ENCODE measurements at places on chromosomes 5 and 9.

GRCh38 chr9:21993007-21993406 lies 1.2 kb downstream of the CDKN2A start:
- no peak for DNase-seq

DNA sequence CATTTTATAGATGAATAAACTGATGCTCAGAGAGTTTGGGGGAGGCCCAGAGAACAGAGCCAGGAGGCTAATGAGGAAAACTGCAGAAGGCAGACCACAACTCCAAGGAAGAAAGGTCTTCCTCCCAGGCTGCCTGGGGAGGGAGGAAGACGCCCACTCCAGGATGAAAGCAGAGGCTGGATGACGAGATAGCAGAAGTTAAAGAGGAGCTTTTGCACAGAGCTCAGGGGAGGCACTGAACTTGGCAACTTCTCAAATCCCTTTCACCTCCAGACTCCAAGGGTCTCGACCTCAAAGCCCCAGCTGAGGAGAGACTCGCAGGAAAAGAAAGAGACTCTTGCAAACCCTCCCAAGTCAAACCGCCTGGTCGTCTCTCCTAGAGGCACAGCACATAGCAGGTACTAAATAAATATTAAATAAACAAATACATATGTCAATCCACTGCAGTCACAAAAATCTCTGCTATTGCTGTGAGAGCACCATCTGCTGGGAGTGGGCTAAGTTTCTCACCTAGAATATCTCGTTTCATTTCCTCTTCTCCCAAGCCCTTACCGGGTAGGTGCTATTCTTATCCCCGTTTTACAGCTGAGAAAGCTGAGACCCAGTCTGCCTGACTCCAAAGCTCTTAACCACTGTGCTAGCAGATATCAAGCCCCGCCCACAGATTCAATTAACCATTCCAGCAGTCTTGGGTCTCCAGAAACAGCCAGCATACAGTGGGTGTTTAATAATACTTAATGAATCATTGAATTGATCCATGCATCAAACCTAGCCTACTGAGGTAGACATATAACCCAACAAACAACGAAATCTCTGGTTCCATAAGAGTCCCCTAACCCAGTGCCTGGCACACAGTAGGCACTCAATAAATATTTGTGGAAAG lies 97.8 kb upstream of the HAND1 start:
- no peak for DNase-seq

DNA sequence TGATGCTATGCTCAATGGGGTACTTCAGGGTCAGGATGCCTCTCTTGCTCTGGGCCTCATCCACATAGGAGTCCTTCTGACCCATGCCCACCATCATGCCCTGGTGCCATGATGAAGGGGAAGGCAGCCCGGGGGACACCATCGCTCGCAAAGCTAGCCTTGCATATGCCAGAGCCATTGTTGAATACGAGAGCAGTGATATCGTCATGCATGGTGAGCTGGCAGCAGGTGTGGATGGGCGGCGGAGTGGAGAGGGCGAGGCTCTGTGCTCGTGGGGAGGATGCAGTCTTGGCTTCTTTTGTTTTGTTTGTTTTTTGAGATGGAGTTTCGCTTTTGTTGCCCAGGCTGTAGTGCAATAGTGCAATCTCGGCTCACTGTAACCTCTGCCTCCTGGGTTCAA lies 17.2 kb upstream of the SPZ1 start:
- no peak for DNase-seq

GRCh38 chr5:14615365-14615764 lies 33.8 kb downstream of the OTULINL start:
- DNase-seq: no peak

GRCh38 chr5:14741801-14742440 lies 77.4 kb downstream of the OTULIN start:
- no peak for DNase-seq

DNA sequence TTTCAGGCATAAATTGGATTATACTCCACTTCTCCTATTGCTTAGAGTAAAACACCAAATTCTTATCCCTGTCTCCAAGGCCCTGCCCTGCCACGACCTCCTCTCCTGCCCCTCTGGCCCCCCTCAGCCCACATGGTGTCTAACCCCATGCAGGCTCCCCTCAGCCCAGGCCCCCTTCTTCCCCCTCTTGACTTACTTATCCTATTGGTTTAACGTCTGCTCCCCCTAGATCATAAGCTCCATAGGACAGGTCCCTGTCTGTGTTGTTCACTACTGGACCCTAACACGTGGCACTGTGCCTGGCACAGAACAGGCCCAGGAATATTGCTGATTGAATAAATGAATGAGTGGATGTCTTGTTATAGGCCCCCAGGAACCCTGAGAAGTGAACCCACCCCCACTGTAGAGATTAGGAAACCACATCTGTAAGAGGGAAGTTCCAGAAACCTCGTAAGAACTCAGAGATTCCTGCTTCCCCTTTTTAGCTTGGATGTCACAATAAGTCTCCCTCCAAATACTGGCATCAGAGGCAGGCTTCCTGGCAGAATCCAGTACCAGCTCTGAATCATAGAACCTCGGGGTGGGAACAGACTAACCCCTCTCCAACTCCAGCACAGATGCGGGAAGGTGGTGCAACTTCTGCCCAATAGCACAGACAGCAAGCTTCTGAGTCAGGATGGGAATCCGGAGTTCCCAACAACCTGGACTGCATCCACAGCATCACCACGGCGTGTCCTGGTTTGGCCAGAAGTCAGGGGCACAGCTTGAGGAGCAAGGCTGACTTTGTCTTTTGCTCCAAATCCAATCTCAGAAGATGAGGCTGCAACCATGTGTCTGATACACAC lies 31.5 kb downstream of the HRH2 start:
- DNase-seq: peak; percentile 77
